ENCODE measurements at places on chromosomes 2 and 18.

- DNase-seq, result no peak
These were observed 31.4 kb downstream of the MYO5B start for GRCh38 chr18:50163505-50163904.

- no peak for DNase-seq
These were observed 282.1 kb upstream of the TRIB2 start for GRCh38 chr2:12434630-12435098.

DNA sequence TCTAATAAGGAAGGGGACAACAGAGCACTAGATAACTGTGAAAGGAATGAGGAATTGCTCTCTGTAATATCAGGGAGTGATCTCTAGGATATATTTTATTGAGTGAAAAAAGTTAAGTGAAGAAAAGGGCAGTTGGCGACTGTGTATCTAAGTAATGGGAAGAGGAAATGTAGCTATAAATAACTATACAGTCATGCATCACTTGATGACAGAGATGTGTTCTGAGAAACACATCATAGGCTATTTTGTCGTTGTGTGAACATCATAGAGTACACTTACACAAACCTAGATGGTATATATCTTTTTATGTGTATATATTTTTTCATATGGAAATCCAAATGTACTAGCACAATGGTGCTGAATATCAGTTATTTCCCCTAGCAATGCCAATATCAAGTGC lies 329.3 kb downstream of the TXNL1 start:
- DNase-seq, result no peak

GRCh38 chr2:8355102-8355859 lies 326.6 kb upstream of the ID2 start:
- no peak for DNase-seq

- peak; percentile 59 for DNase-seq
These were observed 68.5 kb upstream of the STK17B start for GRCh38 chr2:196239622-196240587.
